Activated effector memory CD4-positive, alpha-beta T cell treated with Interleukin-2 at 50 U/mL for 16 hours (primary cell): ENCODE measurements at places on chromosomes 12 and 14.

DNA sequence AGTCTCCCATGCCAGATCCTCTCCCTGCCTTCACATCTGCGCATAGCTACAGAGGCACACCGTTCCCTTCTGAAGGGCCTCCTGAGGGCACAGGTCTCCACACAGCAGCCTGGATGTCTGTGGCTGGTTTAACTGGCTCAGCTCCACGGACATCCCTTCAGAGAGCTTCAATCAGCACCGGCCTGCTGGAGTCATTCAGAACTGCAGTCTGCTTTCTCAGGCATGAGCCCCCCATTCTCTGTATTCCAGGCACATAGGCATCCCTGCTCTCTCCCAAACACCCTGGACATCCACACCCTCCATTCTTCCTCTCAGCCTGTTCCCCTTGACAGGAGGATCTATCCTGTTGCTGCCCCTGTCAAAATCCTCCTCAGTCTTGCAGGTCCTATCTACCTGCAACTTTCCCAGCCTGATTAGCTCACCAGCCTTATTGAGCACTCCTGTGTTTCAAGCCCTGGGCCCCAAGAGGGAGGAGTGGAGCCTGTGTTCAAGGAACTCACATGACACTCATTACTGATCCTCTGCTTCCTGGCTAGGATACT, 2.9 kb upstream of the DHRS2 start:
- no peak for DNase-seq

- peak; percentile 34 for DNase-seq
Measured at GRCh38 chr12:8088574-8088973, 6.5 kb downstream of the NECAP1 start.

- DNase-seq = no peak
Measured at GRCh38 chr12:83158613-83159207, 472.0 kb downstream of the TMTC2 start.

DNA sequence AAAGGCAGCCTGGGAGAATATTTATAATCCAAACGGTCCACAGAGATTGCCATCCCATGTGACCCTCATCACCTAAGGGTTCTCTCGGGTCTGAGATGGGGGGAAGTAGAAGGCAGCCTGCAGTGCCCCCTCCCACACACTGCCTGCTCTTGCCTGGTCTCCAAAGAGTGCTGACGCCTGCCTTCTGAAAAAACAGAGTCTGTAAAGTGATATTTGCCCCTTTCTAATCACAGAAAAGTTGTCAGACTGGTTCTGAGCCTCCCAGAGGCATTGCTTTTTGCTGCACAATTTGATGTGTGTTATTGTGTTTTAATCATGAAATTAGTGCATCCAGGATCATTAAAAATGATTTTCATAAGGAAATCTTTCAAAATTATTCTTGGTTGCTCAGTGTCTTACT, 59.2 kb downstream of the TMEM30B start:
- no peak for DNase-seq

- DNase-seq = no peak
Measured at GRCh38 chr12:83153177-83153576, 466.5 kb downstream of the TMTC2 start.
